ENCODE measurements at places on chromosomes 1 and 21.

DNA sequence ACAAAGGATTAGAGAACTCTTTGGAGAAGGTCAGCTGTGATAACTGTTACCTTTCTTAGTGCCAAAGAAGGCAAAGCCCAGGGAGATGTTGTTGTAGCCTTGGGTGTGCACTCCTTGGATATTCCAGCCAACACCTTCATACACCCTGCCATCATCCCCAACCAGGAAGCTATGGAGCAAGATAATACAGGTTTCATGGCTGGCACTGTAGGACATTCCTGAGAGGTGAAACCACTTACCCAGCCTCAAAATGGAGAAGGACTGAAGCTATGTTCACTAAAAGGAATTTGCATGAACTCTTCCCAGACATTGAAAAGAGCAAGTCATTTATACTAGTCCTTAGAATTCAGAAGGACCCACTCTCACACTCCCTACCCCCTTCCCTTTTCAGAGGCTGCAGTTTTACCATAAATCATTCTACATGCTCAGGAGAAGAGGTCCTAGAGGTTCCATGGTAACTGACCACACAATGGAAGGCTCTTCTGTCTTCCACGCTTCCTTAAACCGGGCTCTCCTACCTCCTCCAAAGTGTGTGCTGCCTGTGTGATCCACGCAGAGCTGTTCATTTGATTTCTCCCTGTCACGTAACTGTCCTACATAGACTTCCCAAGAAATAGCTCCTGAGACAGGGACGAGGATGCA is 5.5 kb downstream of the PGLYRP4 start:
- DNase-seq, result no peak

DNA sequence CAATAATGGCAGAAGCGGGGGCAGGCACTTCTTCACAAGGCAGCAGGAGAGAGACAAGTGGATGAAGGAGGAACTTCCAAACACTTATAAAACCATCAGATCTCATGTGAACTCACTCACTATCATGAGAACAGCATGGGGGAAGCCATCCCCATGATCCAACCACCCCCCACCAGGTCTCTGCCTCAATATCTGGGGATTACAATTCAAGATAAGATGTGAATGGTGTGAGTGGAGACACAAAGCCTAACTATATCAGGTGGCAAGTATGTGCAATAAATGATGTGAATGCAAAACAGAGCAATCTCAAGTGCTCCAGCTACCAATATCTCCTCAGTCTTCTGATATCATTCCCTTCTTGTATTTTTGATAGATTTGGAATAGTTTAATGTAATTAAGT is 12.4 kb downstream of the CFHR2 start:
- DNase-seq, result no peak

DNA sequence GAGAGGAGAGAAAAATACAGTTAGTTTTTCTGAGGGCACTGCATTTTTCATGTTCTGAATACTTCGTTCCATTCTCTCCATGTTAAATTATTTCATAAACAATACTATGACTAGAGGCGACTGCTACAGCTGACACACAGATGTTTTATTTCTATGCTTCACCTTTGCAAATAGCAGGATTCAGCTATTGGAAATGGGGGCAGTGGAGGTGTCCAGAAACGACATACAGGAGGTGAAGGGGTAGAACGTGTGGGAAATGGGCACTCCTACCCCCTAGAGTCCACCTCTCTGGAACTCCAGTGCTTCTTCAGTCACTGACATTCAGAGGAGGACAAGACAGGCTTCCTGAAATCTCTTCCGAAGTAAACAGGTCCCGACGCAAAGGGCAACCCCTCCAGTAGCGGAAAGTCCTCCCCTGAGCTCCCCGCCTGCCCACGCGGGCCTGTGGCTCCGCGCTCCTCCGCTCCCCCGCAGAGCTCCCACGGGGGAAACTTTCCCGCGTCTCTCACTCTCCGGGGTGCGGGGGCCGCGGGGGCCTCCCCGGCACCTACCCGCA is 480 bp downstream of the DPYD start:
- DNase-seq, result no peak

DNA sequence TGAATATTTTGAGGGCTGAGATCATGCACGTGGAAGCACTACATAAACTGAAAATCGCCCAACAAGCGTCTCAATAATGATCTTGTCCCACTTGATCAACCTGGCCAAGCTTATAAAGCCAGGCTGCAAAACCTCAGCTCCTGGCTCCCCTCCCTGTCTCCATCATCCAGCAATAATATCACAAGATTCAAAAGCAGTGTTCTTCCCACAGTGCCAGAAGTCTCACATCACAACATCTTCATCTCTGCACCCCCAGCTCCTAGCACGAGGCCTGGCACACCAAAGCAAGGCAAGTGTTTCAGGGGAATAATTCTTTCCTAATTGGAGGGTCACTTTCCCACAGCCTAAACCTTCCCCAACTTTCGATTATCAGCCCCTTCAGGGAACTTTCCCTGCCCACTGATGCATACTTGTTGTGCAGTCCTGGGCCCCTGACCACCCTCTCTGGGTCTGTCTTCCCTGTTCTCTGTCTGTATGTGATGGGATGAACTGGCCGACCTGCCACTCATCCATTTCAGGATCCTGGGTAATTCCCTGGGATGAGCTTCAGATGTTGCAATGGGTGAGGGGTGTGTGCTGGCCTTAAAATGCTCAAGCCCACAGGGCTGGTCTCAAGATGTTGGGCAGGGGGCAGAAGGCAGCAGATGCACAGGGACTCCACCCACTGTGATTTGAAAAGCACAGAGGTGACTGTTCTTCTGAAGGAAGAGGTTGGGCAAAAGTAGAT is 129.0 kb downstream of the DMRTB1 start:
- no peak for DNase-seq

- DNase-seq, result peak; percentile 74
These were observed 29.2 kb upstream of the LRRC3 start for GRCh38 chr21:44425895-44426662.

GRCh38 chr1:9559673-9560072 is 20.4 kb downstream of the SLC25A33 start:
- no peak for DNase-seq

- DNase-seq, result no peak
These were observed 127.2 kb upstream of the FGGY start for GRCh38 chr1:59169703-59170102.

DNA sequence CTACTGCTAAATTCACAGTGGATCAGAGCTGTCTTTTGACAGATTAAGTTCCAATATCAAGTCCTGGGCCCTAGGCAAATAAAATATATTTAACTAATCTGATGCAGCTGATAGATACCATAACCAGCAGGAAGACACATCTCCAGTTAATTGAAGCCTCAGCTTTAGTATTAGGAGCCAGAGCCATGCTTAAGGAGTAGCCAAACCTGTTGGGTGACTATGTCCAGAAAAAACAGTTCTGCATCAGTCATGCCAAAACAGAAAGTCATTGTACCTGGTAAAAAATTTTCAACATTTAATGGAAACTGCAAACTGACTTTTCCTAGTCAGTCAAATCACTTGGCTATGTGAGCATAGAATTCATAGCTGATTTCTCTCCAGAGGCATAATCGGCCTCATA is 200.5 kb upstream of the RUNX1 start:
- DNase-seq, result no peak

GRCh38 chr1:125066385-125066784 is 3881.6 kb downstream of the SRGAP2C start:
- DNase-seq, result no peak

- DNase-seq, result no peak
These were observed 77.7 kb downstream of the CC2D1B start for GRCh38 chr1:52288286-52288685.

DNA sequence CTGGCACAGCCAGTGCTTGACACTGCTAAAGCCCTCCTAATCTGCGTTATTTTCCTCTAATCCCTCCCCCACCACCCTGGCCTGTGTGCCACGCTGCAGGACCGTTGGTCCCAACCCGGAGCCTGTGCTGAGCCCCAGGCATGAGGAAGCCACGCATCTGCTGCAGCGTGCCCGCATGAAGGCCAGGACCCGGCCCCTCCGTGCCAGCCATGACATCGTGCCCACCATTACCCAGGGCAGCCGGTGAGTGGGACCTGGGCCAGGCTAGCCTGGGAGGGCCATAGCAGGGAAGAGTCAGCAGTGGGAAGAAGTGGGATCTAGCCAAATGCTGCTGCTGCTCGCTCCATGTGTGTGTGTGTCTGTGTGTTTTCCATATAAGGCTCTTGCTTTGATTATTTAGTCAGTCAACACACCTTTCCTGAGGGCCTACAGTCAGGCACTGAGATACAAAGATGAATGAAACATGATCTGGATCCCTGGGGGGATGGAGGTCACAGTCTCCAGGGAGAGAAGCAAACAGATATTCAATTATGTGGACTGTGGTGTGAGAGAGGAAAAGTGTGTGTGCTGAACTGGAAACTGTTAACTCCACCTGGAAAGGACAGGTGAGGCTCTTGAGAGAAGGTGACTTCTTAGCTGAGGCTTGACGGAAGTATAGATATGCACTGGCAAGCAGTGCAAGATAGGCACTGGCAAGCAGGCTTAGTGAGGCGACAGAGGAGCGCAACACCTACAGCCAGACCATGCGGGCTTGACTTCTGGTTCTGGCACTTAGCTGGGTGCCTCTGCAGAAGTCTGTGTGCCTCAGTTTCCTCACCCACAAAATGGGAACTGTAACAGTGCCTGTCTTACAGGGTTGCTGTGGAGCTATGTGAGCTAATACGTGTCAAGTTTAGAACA is 15.9 kb downstream of the KIAA1614 start:
- no peak for DNase-seq

GRCh38 chr1:236706183-236706582 is 19.9 kb downstream of the ACTN2 start:
- no peak for DNase-seq

GRCh38 chr1:234096161-234096770 is 191.8 kb downstream of the SLC35F3 start:
- DNase-seq, result no peak

DNA sequence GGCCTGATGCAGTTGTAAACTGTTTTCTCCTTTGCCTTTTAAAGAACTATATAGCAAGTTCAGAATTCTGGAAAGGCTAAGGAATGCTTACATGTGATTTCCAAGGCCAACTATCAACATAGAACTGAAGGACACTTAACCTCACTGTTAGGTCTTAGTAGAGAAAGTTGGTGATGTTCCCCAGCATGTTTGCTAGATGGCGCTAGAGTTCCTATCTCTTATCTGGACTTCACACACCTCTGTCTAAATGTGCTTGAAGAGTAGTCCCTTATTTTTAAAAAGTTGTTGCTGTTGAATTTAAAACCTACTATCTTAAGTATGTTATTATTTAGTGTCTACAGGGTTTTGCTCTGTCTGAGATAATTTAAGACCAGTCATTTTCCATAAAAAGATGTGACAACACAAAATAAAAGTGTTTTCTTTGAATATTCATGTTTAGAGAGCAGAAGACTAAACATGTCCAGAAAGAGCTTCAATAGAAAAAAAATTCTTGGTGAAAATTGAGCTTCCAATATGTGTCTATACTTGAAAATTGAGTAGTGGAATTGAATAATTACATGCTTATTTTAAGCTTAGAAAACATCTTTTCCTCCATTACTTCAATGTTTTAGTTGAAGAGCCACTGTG is 237.3 kb downstream of the S1PR1 start:
- no peak for DNase-seq

DNA sequence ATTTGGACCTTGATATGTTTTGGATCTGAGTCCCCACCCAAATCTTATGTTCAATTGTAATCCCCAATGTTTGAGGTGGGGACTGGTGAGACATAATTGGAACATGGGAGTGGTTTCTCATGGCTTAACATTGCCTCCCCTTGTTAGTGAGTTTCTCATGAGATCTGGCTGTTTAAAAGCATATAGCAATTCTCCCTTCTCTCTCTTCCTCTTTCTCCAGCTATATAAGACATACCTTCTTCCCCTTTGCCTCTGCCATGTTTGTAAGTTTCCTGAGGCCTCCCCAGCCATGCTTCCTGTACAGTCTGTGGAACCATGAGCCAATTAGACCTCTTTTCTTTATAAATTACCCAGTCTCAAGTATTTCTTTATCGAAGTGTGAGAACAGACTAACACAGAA is 692.4 kb downstream of the KCNT2 start:
- no peak for DNase-seq

DNA sequence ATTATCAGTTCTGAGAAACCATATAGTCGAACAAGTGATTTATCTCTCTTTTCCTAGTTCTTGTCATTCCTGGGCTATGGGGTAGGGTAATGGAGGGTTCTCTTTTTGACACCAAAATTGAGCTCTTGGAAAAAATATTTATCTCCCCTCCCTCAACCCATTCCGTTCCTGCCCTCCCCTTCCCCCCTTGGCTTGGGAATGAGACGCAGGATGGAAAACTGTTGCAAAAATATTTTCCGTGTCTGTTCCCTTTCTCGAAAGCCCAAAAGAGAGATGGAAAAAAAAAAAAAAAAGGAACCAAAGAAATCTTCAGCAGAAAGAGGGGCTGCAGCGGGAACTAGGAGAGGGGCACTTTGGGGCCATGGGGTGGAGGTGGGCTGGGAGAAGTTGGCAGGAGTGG is 766 bp downstream of the ATP2B4 start:
- DNase-seq, result no peak

GRCh38 chr1:221939607-221940006 is 197.7 kb upstream of the DUSP10 start:
- DNase-seq, result no peak

GRCh38 chr1:65316233-65316632 is 6.9 kb downstream of the DNAJC6 start:
- DNase-seq, result no peak

GRCh38 chr1:52195161-52195560 is 53.3 kb downstream of the ZFYVE9 start:
- DNase-seq, result no peak

DNA sequence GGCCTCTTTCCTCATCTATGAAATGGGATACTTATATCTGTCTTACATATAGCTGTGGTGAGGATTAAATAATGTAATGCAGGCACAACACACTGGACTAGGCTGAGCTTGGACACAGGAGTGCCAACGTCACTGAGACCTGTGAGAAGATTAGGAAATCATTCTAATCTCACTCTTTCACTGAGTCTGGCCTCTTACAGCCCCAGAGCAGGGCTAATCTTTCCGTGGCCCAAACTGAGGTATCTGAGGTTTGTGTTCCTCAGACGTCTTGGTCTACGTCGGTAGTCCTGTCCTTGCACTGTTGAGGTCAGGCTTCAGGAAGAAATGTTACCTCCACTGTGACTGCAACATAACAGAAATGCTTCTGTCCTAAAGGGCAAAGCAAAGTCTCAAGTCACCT is 22.6 kb upstream of the A3GALT2 start:
- no peak for DNase-seq

All from lower leg skin (tissue), 4 donors.